ENCODE measurements at places on chromosomes 5 and 9.

DNA sequence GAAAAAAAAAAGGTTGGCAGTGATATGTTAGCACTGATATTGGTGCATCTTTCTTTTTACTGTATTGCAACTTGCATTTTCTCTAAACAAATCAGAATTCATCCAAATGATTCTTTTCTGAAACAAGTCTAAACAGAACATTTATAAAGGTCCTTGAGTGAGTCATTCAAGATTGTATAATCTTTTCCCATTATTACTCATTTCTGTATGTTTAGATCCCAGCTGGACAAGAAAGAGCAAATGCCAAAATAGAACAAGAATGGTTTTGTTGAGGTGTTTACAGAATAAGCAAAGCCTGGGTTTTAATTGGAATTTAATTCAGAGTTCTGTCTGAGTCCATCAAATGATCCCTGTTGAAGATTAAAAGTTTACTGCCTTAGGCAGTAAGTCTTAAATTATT is 112.3 kb downstream of the VCAN start:
- no peak for DNase-seq

- DNase-seq = no peak
These were observed 448.9 kb downstream of the BNC2 start for GRCh38 chr9:16421532-16421931.

DNA sequence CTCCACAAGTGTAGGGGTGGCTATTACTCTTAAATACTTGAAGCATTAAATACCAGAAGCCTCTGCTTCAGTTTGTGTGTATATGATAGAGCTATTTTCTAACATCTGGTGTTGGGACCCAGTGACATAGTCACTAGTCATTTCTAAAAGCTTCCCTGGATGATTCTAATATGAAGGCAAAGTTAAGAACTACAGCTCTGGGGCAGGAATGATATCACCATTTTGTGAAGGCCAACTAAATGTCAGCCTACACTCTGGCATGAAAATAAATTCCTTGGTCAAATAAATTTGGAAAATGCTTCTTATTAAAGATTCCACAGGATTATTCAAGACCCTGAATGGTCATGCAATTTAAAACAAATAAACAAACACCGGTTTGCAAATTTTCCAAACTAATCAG is 197.7 kb downstream of the PLK2 start:
- no peak for DNase-seq

DNA sequence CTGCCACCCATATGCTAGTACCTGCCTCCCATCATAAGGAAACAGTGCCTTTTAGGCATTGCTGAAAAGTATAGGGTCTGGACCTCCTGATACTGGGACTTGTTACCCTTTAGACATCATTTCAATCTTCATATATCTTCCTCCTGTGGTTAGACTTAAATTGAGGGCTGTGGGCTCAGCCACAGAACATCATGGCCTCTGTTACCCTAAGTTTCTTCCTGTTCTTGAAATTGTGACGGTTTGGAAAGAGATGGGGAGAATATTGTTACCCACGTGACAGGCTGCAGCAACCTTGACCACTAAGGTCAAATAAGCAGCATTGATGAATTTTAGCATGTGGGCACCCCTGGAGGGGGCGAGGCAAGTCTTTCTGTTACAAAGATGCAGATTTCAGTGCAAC is 87.7 kb downstream of the PDE8B start:
- no peak for DNase-seq

All from stimulated activated naive CD4-positive, alpha-beta T cell treated with Interleukin-2 at 50 U/mL for 16 hours (primary cell).